ENCODE measurements at places on chromosomes 6 and 20. TPM values are rescaled to one million over a fixed set of nuclear protein-coding genes. Genes with fewer than 3 reads are reported as not detected.

- no peak for DNase-seq
Observed at GRCh38 chr6:25065666-25066065, 129.9 kb upstream of the RIPOR2 start.

DNA sequence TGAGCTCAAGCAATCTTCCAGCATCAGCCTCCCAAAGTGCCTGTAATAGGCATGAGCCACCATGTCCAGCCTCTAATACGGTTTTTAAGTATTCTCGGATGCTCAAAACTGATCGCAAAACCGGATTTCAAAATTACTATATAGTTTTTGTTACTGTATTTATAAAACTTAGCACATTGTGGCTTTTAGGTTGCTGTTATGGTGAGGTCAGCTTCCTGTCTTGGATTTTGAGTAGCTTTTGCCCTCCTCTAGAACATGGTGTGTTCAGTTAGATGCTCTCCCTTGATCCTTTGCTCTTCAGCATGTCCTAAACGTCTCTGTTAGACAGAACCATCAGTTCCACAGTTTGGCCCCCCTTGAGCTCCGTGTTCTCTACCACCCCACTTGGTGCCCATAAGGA, 96.2 kb downstream of the RPP40 start:
- DNase-seq: no peak

FOXF2 gene
- total RNA-seq: not detected

HSPA1L gene
- 1.9 TPM for total RNA-seq

BTN2A1 gene
- 8.6 TPM for total RNA-seq

DNA sequence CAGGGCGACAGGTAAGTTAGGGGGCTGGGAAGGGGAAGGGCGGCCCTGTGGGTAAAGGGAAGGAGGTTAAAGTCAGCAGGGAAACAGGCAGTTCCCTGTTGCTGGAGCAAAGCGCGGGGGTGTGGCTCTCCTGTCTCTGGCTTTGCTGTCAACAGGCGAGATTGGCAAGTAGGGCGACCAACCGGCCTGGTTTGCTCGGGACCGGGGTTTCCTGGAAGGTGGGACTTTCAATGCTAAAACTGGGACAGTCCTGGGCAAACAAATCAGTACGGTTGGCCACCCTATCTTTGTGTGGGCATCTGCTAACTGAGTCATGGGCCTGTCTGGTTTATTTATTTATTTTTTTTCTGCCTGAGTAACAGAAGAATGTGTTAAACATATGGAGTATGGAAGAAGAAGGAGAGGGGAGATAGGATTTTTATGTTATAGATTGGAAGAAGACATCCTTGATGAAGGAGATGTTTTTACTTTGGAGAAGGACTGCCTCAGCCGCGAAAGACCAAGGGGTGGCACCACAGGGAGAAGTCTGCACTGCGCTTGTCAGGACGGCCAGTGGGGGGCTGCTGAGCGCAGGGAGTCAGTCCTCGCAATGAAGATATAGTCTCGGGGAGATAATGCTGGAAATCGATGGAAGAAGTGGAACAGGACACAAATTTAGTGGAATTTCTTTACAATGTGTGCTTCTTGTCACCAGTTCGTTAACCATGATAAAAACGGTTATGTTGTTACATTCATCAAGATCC, 43.4 kb upstream of the ESR1 start:
- DNase-seq: peak; percentile 60

GRCh38 chr6:137795501-137795900, 71.6 kb upstream of the TNFAIP3 start:
- DNase-seq: no peak

DNA sequence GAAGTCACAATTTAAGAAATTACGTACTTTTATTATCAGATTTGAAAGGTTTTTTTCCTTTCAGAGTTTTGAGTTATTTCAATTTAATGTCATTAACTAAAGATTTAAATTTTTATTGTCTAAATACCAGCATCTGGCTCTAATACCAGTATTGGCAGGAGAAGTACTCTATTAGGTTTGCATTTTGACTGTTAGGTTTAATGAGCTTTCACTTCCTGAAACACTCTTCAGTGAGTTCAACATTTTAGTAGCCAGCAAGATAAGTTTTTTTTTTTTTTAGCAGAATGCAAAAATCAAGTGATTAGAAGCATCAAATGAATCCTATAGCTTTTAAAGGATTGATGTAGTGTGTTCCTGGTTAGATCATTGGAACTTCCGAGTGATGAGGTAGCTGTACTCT, 34.0 kb upstream of the SCGN start:
- DNase-seq: no peak

DNA sequence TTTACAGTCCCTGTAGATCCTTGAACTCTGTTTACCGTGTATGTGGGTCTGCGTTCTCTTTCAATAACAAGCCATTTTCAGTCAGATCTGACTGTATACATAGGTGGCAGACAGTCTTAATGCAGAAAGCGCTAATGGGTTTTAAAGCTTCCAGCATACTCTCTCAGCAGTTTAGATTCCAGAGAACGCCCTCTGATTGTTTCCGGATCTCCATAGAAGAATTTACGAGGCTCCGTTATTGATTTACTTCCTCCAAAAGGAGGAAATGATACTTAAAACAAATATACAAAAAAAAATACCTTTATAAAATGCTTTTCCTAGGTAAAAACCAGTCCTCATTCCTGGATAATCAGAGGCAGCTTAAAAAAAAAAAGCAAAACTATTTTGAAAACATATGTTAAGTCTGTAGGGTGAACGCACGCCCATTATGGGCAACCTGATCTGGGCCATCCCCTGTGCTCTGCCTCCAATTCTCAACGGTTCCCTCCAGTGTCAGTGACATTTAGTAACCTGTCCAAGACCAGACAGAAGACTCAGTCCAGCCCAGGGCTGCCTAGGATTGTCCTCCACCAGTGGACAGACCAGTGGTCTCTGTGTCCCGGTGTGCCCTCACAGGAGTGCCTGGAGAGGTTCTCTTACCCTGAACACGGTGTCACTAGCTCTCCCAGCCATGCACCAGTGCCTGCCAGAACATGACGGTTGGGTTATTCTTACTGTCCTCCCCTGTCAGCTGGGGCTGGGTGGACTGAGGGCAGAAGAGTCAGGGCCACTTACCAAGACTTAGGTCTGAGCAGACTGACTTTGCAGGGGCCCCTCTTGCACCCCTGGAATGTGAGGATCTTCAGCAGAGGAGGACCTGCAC, 217.3 kb downstream of the ARID1B start:
- DNase-seq: no peak

DNA sequence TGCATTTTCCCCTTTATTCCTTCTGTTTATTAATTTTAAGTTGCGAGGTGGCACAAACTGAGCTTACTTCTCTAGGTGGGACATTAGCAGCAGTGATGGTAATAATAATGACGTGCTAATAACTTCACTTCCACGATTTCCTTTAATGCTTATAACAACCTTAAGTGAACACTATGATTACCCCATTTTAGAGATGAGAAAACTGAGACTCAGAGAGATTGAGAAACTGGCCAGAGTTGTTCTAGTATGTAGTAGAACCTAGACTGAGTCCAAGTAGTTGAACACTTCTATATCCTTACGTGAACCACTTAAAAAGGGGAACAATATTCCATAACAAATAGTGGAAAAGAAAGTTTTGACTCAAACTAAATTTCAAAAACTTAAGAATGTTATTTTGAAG, 297.5 kb downstream of the GMDS start:
- DNase-seq: no peak

DNA sequence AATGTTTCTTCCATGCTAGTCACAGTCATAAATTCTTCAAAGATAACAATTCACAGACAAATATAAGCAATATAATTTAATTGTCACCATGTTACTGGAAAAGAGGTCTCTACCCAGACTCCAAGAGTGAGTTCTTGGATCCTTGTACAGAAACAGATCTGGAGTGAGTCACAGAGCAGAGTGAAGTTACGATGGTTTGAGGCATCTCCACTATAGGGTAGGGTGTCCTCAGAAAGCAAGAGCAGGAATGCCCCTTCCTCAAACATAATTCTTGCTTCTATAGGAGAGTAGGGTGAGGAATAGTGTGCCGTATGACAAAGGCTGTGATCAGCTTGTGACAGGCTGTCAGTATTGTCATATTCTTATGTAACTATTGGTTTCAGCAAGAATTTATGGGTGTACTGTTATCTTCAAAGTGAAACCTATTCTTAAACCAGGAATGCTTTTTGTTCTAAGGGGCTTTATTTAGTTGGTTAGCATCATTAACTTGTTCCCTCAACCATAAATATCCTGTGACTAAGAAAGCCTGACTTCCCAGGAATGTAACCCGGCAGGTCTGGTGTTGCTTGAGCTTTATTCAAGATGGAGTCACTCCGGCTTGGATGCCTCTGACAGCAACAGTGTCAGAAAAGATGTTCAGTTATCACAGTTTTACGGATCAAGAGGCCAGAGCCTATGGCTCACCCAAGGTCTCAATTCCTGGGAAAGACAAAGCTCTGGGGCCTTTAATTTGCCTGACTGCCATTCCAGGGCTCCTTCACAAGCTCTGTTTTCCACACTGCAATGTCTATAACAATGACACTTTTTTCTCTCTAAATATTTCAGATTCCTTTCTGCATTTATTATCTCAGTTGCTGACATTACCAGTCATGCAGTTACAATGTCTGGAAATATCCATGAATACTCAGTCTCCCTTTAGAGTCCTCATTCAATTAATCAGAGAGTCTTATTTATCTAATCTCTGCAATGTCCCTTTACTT, 298.6 kb downstream of the C6orf118 start:
- DNase-seq: no peak

- DNase-seq: no peak
Observed at GRCh38 chr6:168469521-168469920, 28.5 kb downstream of the SMOC2 start.

DNA sequence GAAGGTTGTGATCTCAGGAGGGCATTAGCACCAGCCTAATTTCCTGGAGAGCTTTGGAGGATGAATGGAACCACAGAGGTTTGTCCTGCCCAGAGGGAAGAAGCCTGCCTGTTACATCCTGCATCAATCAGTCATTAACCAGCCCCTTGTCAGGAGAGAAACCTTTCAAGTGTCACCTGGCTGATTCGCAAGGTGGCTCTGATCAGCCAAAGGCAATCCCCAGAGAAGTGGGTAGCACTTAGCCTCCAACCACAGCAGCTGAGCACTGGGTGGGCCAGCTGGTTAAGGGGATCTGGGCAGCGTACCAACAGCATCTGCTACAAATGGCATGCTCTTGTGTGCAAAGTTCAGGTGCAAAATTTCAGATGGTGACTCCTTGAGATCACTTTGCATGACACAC, 26.9 kb downstream of the ANKEF1 start:
- DNase-seq: no peak

HLA-F gene
- total RNA-seq: 19.9 TPM

EPPIN gene
- not detected for total RNA-seq

- no peak for DNase-seq
Observed at GRCh38 chr20:706366-706885, 30.8 kb upstream of the SCRT2 start.

NKAIN4 gene
- not detected for total RNA-seq

DNA sequence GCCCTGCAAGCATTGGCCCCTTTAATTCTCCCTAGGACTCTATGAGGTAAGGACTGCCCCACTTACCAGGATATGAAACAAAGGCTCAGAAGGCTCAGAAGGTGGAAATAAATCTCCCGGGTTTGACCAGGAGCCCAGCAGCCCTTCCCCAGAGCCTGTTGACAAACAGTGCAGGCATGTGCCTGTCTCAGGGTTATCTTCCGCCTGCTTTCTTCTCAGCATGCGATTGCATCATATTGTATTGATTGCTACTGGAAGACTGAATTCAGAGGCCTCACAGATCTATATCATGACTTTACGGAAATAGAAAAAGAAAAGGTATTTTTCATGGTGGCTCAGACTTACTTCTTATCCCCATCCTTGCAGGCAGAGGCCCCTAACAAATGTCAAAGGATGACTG, 92.7 kb downstream of the PHACTR3 start:
- DNase-seq: no peak

- DNase-seq: no peak
Observed at GRCh38 chr20:52150440-52151258, 40.9 kb downstream of the ZFP64 start.

- DNase-seq: no peak
Observed at GRCh38 chr20:19683188-19683587, 74.9 kb upstream of the RIN2 start.

PRSS35 gene
- 0.07 TPM for total RNA-seq

DNA sequence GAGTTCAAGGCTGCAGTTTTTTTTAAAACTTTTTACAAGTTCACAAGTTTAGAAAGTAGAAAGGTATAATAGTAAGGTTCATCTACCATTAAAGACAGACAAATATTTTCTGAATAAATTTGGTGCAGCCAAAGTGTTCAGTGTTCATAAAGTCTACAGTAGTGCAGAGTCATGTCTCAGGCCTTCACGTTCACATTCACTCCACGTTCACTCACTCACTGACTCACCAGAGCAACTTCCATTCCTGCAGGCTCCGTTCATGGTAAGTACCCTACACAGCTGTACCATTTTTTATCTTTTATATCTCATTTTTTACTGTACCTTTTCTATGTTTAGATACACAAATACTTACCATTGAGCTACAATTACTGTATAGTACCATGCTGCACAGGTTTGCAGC, 67.6 kb downstream of the B4GALT5 start:
- no peak for DNase-seq

DNA sequence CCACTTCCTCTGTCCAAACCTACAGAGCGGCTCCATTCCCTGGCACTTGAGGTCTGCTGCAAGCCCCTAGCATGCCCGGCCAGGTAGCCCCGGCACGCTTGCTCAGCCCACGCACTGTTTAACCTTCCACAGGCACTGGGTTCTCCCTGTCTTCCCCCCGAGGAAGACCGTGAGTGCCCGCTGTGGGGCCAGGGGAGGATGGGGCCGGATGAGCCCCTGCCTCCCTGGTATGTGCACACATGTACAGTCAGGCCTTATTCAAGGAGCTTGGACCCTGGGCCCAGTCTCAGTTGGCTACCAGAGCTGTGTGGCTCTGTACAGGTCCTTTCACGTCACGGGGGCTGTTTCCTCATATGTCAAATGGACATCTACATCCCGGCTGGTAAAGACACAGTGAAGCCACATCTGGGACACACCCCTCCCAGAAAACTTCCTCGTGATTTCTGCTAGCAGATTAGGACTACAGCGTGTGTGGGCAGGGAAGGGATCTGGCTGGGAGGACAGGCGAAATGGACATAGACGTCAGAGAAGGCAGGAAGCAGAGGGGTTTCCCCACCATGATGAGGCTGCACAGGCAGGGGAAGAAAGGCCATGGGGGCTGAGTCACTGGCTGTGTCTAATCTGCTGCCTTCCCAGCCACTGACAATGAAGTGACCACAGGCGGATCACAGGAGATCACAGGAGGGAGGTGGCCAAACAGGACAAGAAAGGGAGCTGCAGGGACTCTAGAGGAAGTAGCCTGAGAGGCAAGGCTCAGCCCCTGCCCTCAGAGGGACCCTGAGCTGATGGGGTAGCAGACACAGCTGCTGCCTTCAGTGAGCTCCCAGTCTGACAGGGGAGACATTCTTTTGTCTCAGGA, 62.9 kb downstream of the MRPL14 start:
- DNase-seq: peak; percentile 80

MEI4 gene
- not detected for total RNA-seq

KHDC1L gene
- not detected for total RNA-seq

- DNase-seq: no peak
Observed at GRCh38 chr20:38585404-38586180, 4.6 kb downstream of the ADIG start.

ELOVL2 gene
- not detected for total RNA-seq

All from pulmonary artery endothelial cell (primary cell).